Sigmoid colon (tissue), 7 donors: ENCODE measurements at places on chromosomes 4 and X. TPM values are rescaled to one million over a fixed set of nuclear protein-coding genes. Genes with fewer than 3 reads are reported as not detected.

MAGEC3 gene
- total RNA-seq = not detected

DNA sequence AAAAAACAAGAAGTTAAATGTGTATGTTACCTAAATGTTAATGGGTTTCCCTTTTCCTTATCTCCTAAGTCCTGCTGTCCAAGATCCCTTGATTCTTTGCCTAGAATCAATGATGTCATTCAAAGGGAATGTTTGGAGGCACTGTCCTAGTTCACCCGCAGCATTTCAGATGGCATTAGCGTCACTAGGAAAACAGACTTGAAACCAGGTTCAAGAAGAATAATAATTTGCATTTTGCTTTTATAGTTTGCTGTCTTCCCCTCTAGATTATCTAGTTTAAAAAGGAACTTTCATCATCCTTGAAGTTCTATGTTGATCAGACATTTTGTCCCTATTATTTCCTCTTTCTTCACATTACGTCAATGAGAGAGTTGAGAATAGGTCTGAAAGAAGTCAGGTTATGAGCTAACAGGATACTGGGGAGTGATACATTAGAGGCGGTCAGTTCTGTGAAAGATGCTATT is 234.1 kb upstream of the PGRMC2 start:
- DNase-seq = no peak

GRCh38 chrX:20231598-20231997 is 35.1 kb downstream of the RPS6KA3 start:
- no peak for DNase-seq

DNA sequence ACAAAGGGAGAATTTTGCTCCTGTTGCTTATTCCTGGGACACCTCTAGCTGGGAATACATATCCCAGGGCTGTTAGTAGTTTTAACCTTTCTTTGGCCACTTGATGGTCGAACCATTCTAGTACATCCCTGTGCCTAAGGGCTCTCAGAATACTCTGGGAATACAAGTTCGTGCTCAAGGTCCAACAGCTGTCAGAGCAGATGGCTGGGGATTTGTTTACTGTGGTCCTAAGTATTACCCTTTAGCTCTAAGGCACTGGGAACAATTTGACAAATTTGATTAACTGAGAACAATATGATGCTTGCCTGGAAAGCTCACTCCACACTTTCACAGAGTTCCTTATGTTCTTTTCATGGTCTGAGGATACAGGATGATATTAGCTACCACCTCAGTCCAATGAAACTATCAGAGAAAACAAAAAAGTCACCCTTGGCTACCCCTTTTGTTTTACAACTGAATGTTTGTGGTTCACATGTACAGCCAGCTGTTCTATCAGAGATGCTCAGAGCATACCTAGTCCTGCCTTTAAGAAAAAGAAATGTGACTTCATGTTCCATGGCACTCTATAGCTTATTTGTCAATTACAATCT is 47.4 kb upstream of the PHOX2B start:
- no peak for DNase-seq

DNA sequence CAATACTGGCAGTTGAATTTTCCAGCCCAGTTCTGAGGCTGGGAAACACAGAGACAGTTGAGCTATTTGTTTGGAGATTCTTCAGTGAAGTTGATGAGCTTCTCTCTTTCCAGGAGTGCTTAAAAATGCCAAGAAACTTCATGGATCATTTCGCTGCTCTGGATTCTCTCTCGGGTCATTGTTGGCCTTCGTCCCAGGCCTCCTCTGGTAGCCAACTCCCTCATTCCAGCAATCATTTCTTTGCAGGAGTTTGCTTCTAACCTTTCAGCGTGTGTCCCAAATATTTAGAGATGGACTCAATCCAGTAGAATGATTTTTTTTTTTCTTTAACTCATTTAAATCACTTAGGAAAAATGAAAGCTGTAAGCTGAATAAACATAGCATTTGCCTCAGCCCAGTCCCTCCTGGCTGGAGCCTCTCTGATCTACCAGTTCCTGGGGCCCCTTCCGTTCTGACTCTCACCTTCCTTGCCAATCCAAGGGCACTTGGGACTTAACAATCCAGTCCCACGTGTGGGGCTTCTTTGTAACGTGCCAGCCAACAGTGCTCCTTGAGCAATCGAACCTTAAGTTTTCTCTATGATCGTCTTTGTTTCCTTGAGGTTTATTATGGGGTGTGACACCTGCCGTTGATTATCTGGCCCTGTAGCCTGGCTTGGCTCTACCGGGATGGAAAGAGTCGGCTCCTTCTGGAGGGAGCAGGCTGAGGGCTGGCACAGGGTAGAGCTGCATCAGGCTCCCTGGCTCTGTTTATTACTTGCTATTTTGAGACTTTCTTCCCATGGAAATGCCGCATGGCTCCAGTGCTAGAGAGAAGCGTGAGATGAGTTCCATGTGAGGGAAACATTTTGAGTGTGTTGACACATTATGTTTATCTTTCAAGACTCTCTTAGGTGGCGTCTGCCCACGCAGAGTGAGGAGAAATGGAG is 80.4 kb upstream of the GPC4 start:
- peak; percentile 89 for DNase-seq

GRCh38 chr4:15654593-15655222 is 449 bp downstream of the FBXL5 start:
- DNase-seq = peak; percentile 79
